NCI-H1694 treated with DMSO at 0.1 percent for 48 hours (cell line): ENCODE measurements at places on chromosomes 7 and 10.

- DNase-seq, result peak; percentile 59
Measured at GRCh38 chr10:77494327-77494726, 143.3 kb downstream of the KCNMA1 start.

DNA sequence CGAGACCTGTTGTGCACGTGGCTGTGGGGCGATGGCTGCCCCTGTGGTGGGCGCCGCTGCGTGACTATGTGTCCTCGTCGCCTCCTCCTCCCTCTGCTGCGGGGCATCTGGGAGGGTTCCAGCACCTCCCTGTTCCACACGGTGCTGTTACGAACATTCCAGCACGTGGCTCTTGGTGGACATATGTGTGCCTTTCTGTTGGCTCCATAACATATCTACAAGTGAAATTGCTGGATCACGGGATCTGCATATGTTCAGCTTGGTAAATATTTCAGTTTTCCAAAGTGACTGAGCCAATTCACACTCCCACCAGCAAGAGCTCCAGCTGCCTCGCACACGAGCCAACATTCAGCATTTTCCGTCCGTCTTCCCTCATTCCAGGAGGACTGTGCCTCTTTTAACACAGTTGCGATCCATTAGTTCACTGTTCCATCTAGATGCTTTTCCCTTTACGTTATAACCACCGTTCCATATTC lies 25.1 kb downstream of the SNX8 start:
- peak; percentile 91 for DNase-seq

- no peak for DNase-seq
Measured at GRCh38 chr10:35570397-35570796, 34.7 kb upstream of the GJD4 start.

DNA sequence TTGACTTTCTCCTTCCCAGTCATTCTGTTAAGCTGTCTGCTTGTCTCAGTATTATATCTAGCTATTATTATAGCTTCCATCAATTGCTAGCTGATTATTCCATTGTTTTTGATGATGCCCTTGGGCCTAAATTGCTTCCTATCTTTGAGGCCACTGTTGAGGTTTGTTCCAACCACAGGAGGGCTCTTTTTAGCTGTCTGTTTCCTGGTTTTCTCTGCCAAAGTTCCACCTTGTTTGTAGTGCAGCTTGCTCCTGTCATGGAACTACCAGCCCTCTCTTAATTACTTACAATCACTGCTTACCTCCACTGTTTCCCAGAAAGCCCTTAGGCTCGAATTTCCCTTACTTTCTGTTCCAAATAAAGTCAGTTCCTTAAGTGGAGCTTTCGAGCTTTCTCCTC lies 118.7 kb upstream of the SEC61G start:
- DNase-seq, result no peak

- DNase-seq, result no peak
Measured at GRCh38 chr10:61332581-61332980, 120.6 kb downstream of the TMEM26 start.

DNA sequence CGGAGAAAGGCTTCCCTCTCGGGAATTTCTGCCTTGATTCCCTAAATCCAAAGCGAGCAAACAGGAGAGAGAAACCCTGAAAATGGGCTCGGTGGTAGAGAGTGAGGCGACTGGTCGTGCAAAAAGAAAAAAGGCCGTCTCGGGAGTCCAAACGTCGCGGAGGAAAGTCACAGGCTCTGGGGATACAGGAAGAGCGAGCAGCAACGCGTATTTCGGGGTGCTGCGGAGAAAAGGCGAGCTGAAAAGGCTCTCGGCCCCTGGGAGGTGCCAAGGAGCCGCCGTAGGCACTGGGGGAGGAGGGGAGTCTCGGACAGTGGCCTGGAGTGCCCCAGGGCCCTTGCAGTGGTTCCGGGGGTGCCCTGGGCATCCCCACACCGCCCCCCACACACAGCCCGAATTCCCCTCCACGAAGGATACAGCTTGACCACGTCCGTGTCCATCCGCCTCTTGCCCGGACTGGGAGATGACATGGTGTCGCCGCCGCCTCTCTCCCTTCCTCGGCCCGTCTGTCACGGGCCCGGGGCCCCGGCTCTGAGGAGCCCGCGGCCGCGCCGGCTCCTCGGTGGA lies 591 bp downstream of the UBE2H start:
- no peak for DNase-seq

- peak; percentile 91 for DNase-seq
Measured at GRCh38 chr7:11341285-11341944, 367.7 kb downstream of the PHF14 start.

GRCh38 chr10:114313139-114313538 lies 74.1 kb downstream of the VWA2 start:
- no peak for DNase-seq

- no peak for DNase-seq
Measured at GRCh38 chr7:73391396-73391795, 42.2 kb upstream of the FZD9 start.

- no peak for DNase-seq
Measured at GRCh38 chr7:78993341-78993740, 460.1 kb downstream of the MAGI2 start.

- DNase-seq, result no peak
Measured at GRCh38 chr7:116570306-116570705, 45.5 kb downstream of the CAV1 start.

- no peak for DNase-seq
Measured at GRCh38 chr7:118109607-118110006, 74.4 kb upstream of the LSM8 start.

DNA sequence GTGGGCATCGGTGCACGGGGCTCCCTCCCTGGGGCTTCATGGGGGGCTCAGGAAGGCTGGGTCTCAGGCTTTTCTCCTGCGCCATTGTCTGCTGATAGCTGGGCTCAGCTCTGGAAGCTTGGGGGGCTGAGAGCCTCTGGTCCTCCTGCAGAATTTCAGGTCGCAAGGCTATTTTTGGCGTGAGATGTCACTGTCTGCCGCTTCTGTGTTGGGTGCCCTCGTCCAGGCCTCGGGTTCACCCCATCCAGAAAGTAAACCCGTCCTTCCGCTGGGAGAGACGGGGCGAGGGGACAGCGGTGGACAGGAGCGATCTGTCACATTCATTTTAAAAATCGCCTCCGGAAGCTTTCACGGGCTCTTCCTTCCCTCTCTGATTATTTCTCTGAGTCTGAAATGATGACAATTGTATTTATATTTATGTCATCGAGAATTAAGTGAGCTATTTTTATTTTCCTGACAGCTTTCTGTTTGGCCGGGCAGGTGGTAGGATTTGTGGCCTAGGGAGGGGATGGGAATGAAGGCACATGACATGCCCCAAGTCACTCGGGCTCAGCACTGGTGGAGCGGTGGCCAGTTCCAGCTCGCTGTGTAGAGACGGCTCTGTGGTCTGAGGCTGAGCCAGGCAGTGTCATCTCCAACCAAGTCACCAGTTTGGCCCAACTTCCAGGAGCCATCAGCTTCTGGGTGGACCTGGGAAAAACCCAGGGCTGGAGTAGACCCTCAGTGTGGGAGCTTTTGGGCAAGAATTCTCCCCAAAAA lies 40.7 kb upstream of the AP5Z1 start:
- DNase-seq, result no peak

DNA sequence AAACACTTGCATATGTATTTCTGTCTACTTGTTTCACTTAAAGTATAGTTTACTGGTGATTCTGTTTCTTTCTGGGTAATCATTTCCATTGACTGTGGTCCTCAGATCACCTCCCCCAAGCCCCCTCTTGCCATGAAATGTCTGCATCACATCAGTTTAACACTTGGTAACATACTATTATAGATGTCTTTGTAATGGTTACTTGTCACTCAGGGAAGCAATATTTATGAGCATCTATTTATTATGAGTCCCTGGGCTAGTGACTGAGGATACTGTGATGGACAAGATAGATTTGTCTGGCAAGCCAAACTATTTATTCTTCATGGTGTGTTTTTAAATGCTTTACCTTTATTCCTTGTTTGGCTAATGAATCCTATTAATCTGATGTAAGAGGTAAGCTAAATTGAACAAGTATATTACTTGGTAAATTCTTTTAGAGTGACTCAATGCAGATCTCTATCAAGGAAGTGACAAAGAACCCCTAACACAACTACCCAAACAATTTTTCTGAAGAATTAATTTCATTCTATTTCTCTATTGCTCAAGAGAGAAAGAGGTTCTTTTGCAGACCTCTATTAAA lies 270.9 kb downstream of the RELN start:
- DNase-seq, result no peak

GRCh38 chr10:18406136-18406535 lies 245.3 kb downstream of the NSUN6 start:
- DNase-seq, result no peak

DNA sequence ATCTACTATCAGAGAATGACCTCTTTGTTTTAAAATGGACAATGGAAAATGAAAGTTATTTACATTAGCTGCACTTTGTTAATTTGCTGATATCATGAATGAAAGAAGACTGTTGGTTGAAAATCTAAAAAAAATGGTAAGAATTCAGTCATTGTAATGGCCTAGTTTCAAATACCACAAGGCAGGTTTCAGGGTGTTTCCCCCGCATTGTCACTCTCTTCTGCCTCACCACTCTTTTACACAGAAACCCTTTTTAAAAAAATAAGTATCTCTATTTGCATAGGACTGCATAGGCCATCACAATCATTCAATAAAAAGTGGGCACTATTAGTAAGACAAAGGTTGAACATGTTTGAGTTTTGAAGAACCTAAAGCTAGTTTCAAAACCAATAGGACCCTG lies 737.1 kb downstream of the INHBA start:
- DNase-seq, result no peak

GRCh38 chr10:126917975-126918908 lies 13.0 kb downstream of the DOCK1 start:
- DNase-seq, result peak; percentile 8

DNA sequence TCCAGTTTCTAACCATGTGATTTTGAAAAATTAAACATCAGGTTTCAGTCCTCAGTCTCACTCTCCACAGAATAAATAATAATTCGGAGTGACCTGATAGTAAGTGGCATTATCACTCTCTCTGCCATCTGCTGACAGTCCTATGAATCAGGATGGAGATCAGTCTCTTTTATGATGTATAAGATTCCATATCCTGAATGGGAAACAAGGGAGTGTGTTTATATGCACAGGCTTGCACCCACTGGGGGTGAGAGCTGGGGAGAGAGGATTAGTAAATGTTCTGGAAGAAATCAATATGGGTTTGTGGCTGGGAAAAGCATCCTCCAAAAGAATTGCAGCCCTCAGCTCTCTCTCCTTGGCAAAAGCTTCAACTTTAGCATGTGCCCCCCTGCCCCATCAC lies 45.3 kb downstream of the DGKI start:
- DNase-seq, result no peak

- DNase-seq, result no peak
Measured at GRCh38 chr7:67391168-67391567, 394.5 kb downstream of the TYW1 start.

DNA sequence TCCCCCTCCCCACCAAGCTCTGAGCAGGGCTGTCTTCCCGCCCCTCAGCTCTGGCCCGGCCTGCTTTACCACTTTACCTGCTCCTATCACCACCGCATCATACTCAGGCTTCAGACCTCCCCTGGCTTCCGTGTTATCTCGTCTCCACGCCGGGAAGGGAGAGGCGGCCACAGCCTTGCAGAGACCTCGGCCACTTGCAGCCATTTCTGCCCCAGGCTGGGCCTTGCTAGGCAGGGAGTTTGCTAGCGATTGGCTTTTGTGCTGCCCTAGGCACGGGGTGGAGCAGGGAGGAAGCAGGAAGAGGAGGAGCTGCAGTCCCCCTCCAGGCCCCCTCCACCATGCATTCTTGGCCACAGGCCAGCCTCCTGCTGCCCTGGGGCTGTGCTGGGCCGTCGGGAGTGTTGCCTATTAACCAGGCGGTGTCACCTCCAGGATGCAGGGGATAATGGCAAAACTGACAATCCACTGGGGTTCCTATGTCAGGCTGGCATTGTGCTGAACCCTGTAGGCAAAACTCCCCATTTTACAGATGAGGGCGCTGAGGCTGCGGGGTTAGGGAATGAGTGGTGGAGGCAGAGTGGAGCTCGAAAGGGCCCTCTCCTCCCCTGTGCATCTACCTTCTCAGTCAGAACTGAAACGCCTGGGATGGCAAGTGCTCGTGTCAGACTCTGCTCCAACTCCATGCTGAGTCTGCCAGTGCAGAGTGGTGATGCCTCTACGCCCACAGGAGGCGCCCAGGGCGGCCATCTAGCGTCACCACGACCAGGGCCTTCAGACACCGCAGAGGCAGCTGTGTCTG lies at the start of gene PYROXD2:
TSS of gene PYROXD2 (minus strand) at position 251 of the 799 bp plus-strand sequence. CDS start at position 204, 47 bp downstream.
- DNase-seq, result peak; percentile 65

DNA sequence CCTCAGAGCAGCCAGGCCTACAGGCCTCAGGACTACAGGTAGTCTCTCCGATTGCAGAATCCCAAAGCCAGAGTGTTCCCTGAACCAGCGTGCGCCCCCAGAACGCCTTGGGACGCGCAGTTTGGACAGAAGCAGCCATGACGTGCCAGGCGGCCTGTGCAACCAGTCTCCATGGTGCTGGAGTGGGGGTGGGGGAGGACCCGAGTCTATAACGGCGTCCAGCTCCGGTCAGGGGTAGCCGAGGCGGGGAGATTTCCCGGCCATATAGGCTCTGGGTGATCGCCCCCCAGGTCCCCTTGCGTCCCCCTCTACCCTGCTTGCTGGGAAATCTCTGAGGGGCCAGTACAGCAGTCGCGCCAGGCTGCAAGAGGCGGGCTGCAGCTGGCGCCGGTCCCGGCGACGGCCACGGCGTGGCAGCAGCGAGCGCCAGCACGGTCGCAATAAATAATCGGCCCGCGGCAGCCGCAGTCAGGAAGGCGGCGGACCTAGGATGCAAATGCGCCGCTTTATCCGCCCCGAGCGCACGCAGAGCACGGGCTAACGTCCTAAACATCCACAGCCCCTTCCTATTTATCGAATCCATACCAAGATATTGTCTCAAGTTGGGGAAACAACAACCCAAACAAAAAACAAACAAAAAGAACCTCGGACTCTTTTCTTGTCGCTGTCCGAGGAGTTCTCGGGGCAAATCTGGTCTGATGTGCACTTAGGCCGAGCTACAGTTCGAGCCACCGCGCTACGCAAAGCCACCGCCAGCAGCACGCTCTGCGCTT lies 1.6 kb downstream of the HOXA3 start:
- DNase-seq, result peak; percentile 80

GRCh38 chr7:23618241-23618640 lies 21.1 kb downstream of the CCDC126 start:
- DNase-seq, result no peak

DNA sequence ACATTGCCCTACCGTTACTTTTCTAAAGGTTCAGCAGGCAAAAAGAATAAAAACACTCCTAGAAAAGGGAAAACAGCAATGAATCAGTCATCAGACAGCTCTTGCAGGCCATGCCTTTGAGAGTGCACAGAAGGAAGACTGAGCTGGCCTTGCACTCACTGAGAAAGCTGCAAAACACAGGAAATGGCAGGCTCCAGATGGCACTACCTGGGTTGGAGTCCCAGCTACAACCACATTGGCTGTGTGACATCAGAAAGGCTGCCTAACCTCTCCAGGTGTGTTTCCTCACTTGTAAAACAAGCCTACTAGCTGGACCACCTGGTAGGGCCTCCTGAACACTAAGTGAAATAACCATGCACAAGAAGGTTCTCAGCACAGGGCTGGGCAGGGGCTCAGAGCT lies 113.7 kb downstream of the SFMBT2 start:
- no peak for DNase-seq
